ENCODE measurements at places on chromosomes 6 and 20.

DNA sequence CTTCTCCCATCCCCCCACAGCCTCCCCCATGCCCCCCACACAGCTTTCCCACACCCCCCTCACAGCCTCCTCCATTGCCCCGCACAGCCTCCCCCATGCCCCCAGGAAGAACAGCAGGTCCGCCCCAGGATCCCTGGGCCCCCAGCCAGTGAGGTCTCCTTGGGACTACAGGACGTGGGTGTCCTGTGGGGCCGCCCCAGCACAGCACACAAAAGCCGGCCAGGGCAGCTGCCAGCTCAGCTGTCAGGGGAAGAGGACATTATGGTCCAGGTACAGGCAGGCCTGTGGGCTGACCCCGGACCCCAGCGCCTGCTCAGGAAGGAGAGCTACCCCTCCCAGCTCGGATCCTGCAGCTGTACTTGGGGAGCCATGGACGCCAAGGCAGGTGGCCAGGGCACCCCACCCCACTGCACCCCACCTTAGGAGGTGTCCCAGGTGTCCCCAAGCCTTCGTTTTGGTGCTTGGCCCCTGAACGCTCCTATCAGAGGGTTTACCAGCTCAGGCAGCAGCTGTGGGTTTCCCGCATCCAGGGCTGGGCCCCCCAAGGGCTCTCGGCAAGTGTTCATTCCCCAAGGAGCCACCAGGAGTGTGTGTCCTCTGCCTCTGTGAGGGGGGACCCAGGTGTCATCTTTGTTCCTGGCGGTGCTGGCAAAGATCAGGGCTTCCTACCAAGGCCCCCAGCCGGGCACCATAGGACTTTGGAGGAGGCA is 42.3 kb upstream of the GATA5 start:
- DNase-seq, result no peak

DNA sequence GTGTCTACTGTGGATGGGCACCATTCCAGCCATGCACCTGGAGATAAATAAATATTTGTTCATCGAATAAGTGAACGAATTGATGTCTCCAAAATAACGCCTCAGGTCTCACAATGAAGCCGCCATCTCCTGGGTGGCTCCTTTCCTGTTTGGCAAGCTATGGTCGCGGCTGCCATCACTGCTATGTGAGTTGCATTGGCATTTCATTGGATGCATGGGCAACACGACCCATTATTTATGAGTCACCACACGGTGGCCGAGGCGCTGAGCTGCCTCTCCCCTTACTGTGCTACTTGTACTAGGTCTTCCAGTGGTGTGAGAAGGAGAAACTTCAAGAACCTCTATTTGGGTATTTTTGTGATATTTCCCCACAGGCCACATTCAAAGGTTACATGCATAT is 21.3 kb upstream of the PDE10A start:
- no peak for DNase-seq

- DNase-seq, result no peak
Measured at GRCh38 chr6:45562171-45562570, 184.4 kb upstream of the SUPT3H start.

DNA sequence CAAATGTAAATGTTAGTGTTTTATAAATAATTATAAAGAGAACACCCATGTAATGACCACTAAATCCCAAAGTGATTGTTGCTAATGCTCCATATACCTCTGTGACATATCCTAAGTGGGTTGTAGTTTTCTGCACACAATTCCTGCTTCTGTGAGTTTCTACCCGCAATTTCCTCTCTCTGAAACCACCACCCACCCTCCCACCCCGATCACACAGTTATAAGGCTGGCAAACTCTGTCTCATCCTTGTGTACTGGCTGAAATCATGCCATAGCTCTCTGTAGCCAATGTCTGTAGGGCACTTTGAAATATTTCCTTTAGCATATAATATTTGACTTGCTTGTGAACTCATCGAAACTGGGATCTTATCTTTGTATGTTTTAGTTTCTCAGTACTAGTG is 236.6 kb downstream of the PLCB1 start:
- no peak for DNase-seq

GRCh38 chr6:157500022-157500421 is 119.0 kb downstream of the ZDHHC14 start:
- DNase-seq, result no peak

Measured in Caco-2 (cell line).